ENCODE measurements at places on chromosomes 6 and 20.

- DNase-seq: no peak
Measured at GRCh38 chr6:53236241-53236640, 87.6 kb upstream of the GCM1 start.

GRCh38 chr6:56984361-56984760, 29.5 kb downstream of the BEND6 start:
- no peak for DNase-seq

- no peak for DNase-seq
Measured at GRCh38 chr6:99013145-99013544, 65.4 kb upstream of the FBXL4 start.

DNA sequence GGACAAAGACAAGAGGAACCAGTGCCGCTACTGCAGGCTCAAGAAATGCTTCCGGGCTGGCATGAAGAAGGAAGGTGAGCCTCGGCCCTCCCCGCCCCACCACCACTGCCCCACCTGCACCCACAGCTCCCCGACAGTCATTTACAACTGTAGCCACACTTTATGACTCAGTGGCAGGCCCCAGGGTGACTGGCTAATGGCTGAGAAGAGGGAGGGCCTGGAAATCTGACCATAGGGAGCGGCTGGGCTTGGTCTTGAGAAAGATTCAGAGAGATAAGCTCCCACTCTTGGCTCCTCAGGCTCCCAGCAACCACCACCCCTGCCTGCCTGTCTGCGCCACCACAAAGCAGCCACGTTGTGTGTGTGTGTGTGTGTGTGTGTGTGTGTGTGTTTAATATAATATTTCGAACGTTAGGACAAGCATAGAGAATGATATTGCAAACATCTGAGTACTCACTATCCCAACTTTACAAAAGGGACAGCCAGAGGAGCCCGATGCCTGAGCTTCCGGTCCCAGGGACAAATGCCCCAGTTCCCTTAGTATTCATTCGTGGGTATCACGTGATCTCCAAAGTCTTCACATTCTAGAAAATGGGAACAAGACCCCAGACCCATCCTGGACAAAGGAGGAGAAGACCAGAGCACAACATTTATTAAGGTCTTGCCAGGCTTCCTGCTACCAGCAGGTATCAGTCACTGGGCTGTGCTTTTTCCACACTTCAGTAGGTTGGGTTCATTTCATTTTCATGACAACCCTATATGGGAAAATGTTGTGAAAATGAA, 52.1 kb downstream of the HNF4A start:
- no peak for DNase-seq

DNA sequence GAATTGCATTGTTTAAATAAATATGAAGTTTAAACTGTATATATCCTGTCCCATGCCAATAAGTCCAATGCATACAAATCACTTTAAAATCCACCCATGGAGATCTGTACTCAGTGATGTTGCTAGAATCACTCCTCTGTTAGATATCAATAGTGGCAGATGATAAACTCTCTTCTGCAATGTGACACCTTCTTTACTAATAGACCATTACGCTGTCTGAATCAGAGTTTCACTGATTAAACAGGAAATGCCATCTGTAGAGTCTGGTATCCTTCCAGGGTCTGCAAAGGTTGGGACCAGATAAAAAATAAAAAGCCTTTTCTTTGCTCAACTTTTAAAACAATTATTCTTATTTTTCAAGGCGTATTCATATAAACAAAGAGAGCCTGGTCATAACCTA, 134.5 kb downstream of the EDN3 start:
- no peak for DNase-seq

GRCh38 chr6:40819182-40819834, 219.7 kb downstream of the UNC5CL start:
- no peak for DNase-seq

GRCh38 chr6:124441450-124441849, 520.8 kb upstream of the RNF217 start:
- no peak for DNase-seq

DNA sequence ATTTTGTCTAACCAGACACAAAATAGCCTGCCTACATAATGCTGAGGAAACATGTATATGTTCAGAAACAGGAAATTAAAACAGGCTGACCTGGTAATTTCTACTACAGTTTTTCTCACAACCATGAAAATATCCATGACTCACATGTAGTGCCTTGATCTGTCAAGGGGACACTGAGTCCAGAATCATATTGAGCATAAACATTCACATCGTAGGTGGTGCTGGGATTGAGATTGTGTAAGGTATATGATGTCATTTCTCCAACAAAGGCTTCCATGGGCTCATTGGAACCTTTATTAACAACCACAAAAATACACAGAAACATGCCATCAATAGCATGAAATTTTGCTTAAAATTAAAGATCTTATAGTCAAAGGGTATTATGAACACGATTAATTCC, 80.9 kb downstream of the COL12A1 start:
- no peak for DNase-seq

DNA sequence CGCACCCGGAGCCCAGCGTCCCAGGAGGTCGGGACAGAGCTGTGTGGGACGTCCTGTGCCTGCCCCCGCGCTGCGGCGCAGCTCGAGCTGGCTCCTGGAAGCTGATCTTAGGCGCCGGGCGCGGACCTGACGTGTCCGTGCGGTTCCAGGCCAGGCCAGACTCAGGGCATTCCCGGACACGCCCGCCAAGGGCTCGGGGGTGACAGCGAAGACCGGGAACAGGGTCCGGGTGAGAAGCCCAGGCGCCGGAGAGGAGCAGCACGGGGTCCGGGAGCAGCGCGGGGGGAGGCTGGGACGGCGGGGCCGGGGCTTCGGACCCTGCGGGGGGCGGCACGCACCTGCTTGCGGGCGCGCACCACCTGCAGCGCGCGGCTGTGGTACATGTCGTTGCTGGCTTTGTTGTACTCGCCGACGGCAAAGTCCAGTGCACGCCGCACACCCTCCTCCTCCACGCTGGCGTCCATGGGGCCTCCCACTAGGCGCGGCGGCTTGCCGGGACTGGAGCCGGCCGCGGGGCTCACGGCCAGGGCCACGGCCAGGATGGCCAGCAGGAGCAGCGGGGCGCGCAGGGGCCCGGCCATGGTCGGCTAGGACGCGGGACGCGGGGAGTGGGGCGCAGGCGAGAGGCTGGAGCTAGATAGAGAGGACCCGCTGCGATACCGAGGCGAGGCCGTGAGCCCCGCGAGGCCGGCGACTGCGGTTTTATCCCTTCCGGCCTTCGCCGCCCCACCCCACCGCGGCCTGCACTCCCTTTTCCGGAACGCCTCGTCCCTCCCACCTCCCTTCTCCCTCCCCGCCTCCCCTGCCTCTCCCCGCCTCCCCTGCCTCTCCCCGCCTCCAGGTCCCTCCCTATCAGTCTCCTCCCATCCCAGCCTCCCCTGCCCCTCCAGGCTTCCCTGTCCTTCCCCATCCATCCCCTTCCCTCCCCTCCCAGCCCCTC, at the start of gene CST3:
Gene CST3, minus strand, starts transcription at position 674 of the 940 bp plus-strand sequence. Its CDS starts 93 bp downstream, at position 581.
- no peak for DNase-seq

DNA sequence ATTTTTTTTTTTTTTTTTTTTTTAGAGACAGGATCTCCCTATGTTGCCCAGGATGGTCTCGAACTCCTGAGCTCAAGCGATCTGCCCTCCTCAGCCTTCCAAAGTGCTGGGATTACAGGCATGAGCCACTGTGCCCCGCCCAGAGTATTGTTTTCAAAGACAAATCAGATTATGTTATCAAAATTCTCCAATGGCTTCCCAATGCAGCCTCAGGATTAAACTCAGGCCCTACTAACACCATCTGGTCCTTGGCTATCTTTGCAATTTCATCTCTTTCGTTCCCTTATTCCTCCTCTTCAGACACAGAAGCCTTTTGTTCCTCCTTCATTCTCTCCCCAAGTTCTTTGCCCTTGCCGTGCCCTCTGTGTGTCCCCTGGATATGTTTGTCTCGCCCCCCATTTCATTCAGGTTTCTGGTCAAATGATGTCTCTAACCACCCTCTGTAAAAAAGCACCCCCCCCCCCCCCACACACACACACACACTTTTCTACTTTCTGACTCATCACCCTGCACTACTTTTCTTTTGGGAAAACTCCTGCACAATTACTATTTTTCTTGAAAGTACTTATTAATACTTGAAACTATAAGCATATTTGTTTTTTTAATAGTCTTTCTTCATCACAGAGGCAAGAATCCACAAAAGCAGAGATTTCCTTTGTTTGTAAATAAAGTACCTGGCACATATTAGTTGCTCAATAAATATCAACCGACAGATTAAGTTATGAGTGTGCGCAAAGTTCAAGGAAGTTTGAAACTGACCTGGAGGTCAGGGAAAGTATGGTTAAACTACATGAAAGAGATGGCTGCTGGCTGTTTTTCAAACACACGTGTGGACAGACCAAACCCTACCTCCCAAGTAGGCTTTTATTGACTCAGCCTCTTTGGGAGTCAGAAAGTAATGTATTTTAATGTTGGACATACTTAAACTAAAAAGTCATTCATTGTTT, 16.7 kb downstream of the BTN1A1 start:
- no peak for DNase-seq

GRCh38 chr20:62548471-62548870, 72.7 kb upstream of the GATA5 start:
- no peak for DNase-seq
